ENCODE measurements at places on chromosomes 2 and 18. TPM values are rescaled to one million over a fixed set of nuclear protein-coding genes. Genes with fewer than 3 reads are reported as not detected.

The KCNIP3 gene
- total RNA-seq = 2.6 TPM

The CPLX4 gene
- not detected for total RNA-seq

The GBX2 gene
- total RNA-seq = 8.0 TPM

The SPIRE1 gene
- 16.6 TPM for total RNA-seq

The LRP2 gene
- total RNA-seq = under 0.01 TPM

The EVX2 gene
- not detected for total RNA-seq

The ALKAL2 gene
- total RNA-seq = 1.8 TPM

The TNFRSF11A gene
- total RNA-seq = 3.5 TPM

The LAMA3 gene
- total RNA-seq = 1.4 TPM

The KCNK3 gene
- 0.03 TPM for total RNA-seq

The TMEM178A gene
- total RNA-seq = 1.3 TPM

The GLI2 gene
- total RNA-seq = 4.2 TPM

The STARD6 gene
- 0.11 TPM for total RNA-seq

The STPG4 gene
- not detected for total RNA-seq

The ID2 gene
- total RNA-seq = 14.3 TPM

The TUBA4B gene
- not detected for total RNA-seq

The CXCR1 gene
- total RNA-seq = not detected

The TEKT4 gene
- total RNA-seq = not detected

The CNTNAP5 gene
- not detected for total RNA-seq

The AFF3 gene
- 5.7 TPM for total RNA-seq

The KCNE4 gene
- 2.0 TPM for total RNA-seq

The MEP1B gene
- total RNA-seq = not detected

The ADCY3 gene
- 15.4 TPM for total RNA-seq

The TUBA3E gene
- total RNA-seq = 1.0 TPM

The IL1RN gene
- total RNA-seq = not detected

The CROCC2 gene
- not detected for total RNA-seq

The CCBE1 gene
- 6.5 TPM for total RNA-seq

The SNORC gene
- total RNA-seq = 0.30 TPM

The ZNF892 gene
- 1.7 TPM for total RNA-seq

The FAM237A gene
- not detected for total RNA-seq

The ZBTB7C gene
- 0.21 TPM for total RNA-seq

The CRYGC gene
- not detected for total RNA-seq

The EFR3B gene
- 4.3 TPM for total RNA-seq

The GULP1 gene
- 25.9 TPM for total RNA-seq

The CACNB4 gene
- total RNA-seq = 0.12 TPM

The CFAP65 gene
- 0.11 TPM for total RNA-seq

The FSHR gene
- total RNA-seq = not detected

The EIPR1 gene
- 80.3 TPM for total RNA-seq

The TBR1 gene
- not detected for total RNA-seq

The TGOLN2 gene
- total RNA-seq = 55.3 TPM

The MALL gene
- 0.34 TPM for total RNA-seq

The CARF gene
- 5.8 TPM for total RNA-seq

The CXCR2 gene
- not detected for total RNA-seq

The FBXO48 gene
- 0.80 TPM for total RNA-seq

The VWA3B gene
- 0.77 TPM for total RNA-seq

The MC5R gene
- total RNA-seq = not detected

The NUP35 gene
- total RNA-seq = 49.0 TPM

The ACVR1C gene
- 0.39 TPM for total RNA-seq

The TMEM200C gene
- 1.3 TPM for total RNA-seq

The USP40 gene
- 22.1 TPM for total RNA-seq

The TUBB8B gene
- total RNA-seq = not detected

Measured in Daoy (cell line).